ENCODE measurements at places on chromosomes 1 and 21.

DNA sequence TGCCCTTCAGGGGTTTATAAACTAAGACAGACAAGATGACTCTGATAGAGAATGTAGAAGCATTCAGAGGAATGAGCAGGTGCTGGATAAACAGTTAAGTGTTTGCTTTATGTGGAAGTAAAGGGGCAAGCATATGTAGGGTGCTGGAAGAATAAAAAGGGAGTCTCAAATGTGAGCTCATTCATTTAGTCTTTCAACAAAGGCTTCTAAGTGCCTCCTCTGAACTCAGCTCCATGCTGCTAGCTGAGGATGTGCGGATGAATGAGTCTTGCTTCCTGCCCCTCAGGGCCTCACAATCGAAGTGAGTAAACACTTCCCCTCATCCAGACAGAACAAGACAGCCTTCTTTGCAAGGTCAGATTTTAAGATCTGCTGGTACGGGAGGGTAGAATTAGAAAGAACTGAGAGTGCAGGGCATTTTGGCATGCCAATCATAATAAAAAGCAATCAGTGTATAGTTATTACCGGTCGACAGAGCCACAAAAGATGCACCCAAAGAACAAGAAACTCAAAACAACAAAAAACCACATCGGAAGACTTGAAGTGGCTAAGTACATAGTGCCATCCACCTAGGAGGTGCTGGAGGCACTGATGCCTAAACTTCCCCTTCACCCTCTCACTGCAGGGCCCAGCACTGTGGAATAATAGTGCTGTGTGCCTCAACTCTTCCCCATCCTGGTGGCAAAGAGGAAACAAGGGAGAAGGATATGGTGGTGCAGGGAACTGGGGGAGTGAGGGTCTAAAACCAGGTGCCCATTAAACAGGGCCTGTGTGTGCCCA, 69.8 kb downstream of the TNR start:
- DNase-seq = no peak

- DNase-seq = no peak
These were observed 76.3 kb downstream of the KRTAP19-8 start for GRCh38 chr21:30962013-30962412.

DNA sequence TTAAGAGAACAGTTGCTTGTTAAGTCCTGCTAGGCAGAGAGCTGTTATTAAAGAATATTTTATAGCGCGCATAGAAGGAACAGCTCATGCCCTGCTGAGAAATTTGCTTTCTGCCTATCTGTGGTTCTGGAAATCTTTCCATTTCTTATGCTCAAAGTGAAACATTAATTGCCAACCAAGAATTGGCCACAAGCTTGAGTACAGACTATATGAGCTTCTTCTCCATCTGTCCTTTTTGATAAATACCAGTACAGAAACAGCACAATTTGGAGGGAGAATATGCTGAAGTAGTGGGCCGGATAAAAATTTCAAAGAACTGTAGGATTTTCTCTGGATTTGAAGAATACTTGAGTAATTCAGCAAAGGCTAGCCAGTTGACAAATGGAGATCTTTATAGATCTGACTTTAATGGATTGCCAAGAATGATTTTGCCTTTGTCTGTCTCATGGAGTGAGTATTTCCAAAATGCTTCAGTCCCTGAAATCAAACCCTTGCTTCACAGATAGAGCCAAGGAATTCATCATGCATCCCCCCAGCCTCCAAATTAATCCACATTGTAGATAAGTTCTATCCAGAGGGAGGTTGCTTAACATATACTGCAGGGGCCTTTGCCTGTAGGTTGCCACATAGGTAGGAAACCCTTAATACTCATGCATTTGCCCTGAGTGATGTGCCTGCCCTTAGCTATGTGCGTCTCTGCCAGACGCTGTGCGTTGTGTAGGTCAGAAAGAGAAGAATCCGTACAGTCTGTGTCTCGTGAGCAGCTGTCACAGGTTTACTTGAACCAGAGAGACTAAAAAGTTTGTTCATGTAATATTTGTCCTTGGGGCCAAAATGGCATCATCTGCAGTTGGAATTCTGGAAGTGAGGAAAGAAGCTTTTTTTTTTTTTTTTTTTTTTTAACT, 44.2 kb downstream of the SMYD2 start:
- no peak for DNase-seq

DNA sequence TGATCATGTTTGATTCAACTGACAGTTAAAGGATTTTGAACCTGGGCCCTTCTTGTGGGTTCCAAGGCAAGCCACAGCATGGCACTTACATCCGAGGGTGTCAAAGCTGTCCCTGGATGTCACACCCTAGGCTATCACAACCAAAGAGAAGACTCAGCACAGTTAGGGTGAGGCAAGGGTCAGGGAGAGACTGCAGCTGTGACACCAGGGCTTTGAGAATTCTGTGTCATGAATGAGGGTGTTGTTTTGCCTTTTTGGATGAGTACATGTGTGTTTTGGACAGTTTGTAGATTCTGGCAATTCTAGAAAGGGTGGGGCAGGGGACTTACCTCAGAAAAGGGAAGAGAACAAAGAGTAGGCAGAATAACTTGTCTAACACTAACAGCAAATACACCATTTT, 37.8 kb upstream of the ZNF326 start:
- no peak for DNase-seq

- no peak for DNase-seq
These were observed 48.6 kb downstream of the CTH start for GRCh38 chr1:70459496-70460225.

- DNase-seq = no peak
These were observed 301.9 kb upstream of the RUNX1 start for GRCh38 chr21:35350965-35351364.

GRCh38 chr1:89631816-89632656, 884 bp upstream of the LRRC8C start:
- DNase-seq = peak; percentile 12

DNA sequence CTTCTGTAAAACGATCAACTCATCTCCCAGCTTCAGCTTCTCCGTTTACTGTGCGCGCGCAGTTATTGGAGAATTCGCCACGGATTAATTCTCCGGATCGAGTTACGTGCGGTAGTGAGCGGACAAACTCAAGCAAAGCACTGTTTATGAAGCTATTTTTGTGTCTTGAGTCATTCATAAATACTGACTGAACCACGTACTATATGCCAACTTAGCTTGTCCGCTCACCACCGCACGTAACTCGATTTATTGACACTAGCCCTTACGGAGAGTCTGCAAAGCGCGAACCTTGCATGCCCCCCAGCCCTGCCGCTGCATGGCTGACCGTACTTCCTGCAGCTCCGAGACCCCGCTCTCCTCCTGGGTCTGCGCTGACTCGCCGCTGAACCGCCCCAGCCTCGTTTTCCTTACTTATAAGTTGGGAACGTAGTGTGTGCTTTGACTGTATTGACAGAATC, 773 bp downstream of the CHD1L start:
- no peak for DNase-seq

DNA sequence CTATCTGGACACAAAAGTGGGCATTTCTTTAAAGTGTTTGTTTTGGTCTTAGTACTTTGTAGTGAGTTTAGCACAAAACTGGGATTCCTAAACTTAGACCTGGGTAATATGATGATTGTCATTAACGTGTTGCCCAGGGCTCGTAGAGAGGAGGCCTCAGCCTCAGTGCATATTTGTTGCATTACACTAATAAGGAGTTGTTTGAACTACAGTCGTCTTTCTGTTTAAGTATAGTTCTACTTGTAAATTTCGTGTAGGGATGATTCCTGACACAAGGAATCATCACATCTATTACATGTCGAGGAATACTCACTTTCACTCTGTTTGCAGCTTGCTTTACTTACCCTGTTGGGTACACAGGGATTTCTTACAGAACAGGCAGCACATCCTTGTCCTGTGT, 85.0 kb downstream of the PRDM2 start:
- no peak for DNase-seq

GRCh38 chr1:30668024-30668423, 55.4 kb downstream of the MATN1 start:
- DNase-seq = no peak

DNA sequence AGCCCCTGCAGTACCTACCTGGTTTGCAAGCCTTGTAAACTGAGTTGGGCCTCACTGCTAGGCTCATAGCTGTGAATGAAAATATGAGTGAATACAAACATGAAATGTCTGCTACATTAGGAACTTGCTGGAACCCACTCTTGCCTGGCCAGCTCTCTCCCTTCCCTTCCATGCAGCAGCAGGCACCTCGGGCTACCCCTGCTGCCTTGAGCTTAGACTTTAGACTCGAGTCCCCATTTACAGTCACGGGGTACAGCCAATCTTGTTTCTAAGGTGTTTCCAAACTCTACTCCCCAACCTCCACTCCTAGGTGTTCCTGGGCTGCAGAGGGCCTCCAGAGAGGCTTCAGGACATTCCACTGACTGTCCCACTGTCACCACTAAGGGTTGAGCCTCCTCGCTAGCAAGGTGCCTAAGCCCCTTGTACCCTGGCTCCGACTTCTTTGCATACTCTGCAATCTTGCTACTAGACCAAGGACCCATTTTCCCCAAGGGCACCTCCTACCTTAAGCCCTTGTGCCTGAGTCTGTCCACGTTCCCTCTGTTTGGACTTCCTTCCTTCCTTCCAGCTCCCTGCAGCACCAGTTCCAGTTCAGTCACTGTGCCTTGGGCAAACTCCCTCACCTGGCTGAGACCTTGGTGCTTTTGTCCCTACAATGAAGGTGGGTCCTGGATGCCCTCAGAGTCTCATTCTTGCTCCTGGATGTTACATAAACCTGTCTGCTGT, 36.9 kb downstream of the CDK18 start:
- no peak for DNase-seq

Measured in activated naive CD4-positive, alpha-beta T cell treated with Interleukin-2 at 50 U/mL for 16 hours (primary cell).